Heart right ventricle (tissue), 16 donors: ENCODE measurements at places on chromosomes 2 and 18. TPM values are rescaled to one million over a fixed set of nuclear protein-coding genes. Genes with fewer than 3 reads are reported as not detected.
A peak's percentile ranks its signal among the peaks of the same experiment; 100 is the strongest.

DNA sequence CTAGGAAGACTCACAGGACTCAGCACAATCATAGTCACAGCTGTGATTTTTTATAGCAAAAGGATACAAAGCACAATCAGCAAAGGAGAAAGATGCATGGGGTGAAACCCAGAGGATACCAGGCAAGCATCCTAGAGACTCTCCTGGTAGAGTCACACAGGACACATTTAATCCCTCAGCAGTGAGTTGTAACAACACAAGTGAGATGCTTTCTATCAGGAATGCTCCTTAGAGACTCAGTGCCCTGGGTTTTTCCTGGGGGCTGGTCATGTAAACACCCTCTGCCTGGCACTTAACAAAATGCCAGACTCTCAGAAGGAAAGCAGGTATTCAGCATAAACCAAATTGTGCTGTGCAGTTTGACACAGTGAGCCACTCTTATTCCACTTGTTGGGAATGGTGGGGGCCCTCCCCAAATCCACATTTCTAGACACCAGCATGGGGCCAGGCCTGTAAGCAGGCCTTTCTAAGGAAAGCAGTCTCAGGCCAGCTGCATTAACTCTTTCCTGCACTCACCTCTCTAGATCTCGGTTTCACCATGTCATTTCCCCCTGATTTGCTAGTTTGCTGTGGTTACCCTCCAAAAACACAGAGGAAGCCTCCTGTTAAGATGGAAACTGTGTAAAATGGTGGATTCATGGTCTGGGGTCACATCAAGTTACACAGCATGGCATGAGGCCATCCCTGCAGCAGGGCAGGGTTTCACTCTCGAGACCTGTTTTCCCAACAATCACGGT lies 16.9 kb upstream of the RNU4ATAC start:
- no peak for DNase-seq
- no peaks in the 10 kb centered on the region for H3K36me3 ChIP-seq
- H3K27me3 ChIP-seq: no peaks in the 10 kb centered on the region
- no peaks in the 10 kb centered on the region for H3K4me1 ChIP-seq
- no peak overlapping the region for H3K4me3 ChIP-seq

CTAGE1 gene
- not detected for polyA plus RNA-seq

DNA sequence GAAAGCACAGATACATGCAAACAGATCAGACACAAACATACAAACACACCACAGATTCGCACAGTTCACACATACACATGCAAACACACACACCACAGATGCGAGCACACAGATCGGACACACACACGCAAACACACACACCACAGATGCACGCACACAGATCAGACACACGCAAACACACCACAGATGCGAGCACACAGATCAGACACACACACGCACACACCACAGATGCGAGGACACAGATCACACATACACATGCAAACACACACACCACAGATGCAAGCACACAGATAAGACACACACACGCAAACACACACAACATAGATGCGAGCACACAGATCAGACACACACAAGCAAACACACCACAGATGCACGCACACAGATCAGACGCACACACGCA lies 149.0 kb downstream of the PXDN start:
- no peak for DNase-seq
- no peaks in the 10 kb centered on the region for H3K36me3 ChIP-seq
- H3K27ac ChIP-seq: no peak overlapping the region

C2orf92 gene
- 0.83 TPM for polyA plus RNA-seq

DNA sequence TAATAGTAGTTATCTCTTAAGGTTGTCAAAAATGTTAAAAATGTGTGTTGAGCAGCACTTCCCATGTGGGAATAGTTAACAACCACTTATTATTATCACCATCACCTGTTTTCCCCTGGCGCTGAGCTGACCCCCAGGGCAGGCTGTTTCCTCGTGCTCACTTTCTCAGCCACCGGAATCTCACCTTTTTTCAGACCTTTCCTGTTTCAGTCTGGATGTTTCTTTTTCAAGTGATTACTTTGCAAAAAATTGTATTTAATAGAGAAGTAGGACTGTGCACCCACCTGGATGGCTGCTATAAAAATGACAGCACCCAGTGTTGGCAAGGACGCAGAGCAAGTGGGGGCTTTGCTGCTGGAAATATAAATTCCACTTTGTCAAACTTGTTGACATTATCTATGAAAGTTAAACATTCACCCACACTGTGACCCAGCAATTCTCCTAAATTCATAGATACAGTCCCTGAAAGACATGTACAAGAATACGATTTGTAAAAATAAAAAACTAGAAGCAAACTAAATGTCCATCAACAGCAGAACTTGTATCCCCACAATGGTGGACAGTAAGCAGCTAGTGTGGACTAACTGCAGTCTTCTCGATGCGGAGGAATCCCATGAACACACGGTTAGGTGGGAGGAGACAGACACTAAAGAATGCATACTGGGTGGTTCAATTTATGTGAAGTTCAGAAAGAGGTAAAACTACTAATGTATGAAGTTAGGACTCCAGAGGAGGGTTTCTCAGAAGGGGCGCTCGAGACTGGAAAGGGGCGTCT lies 66.5 kb downstream of the SOWAHC start:
- no peak overlapping the region for H3K27ac ChIP-seq
- H3K27me3 ChIP-seq: no peaks in the 10 kb centered on the region
- H3K4me3 ChIP-seq: no peak overlapping the region
- H3K36me3 ChIP-seq: no peaks in the 10 kb centered on the region
- H3K4me1 ChIP-seq: peaks cover 4% of the 10 kb centered on the region
- DNase-seq: no peak

GAREM2 gene
- 0.59 TPM for polyA plus RNA-seq

DNA sequence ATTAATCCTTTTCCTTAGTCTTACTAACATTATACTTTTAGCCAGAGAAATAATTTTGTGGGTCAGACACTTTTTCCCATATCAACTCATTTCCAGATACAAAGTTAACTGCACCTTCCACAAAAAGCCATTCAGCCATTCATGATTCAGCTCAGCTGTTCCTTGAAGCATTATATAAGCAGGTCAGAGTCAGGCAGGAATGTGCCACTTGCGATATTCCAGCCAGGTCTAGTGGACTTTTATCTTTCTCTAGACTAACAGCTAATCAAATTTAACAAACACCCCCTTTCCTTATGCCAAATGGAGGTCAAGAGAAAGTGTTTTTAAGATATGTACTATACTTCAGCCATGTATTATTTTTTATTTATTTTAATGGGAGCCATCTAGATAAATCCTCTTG lies 75.6 kb upstream of the EPB41L3 start:
- H3K4me1 ChIP-seq: no peaks in the 10 kb centered on the region
- no peak overlapping the region for H3K4me3 ChIP-seq
- H3K27ac ChIP-seq: no peak overlapping the region
- no peaks in the 10 kb centered on the region for H3K27me3 ChIP-seq
- no peak for DNase-seq

- peak; percentile 43 for DNase-seq
- H3K27ac ChIP-seq: peak overlapping the region; percentile 91
- H3K36me3 ChIP-seq: no peaks in the 10 kb centered on the region
- no peaks in the 10 kb centered on the region for H3K27me3 ChIP-seq
- peak overlapping the region; percentile 82 for H3K4me3 ChIP-seq
Measured at GRCh38 chr2:25042321-25043240, 705 bp downstream of the EFR3B start.

GRCh38 chr18:46214435-46214834 lies 110.2 kb downstream of the HAUS1 start:
- H3K36me3 ChIP-seq: peaks cover 23% of the 10 kb centered on the region
- no peaks in the 10 kb centered on the region for H3K27me3 ChIP-seq
- H3K27ac ChIP-seq: no peak overlapping the region
- H3K4me3 ChIP-seq: no peak overlapping the region
- H3K4me1 ChIP-seq: peaks cover 23% of the 10 kb centered on the region
- DNase-seq: no peak

- no peak for DNase-seq
- H3K4me1 ChIP-seq: peaks cover 65% of the 10 kb centered on the region
- no peak overlapping the region for H3K27ac ChIP-seq
- no peaks in the 10 kb centered on the region for H3K27me3 ChIP-seq
- H3K4me3 ChIP-seq: no peak overlapping the region
Measured at GRCh38 chr2:190653231-190653630, 4.3 kb downstream of the NAB1 start.

DNA sequence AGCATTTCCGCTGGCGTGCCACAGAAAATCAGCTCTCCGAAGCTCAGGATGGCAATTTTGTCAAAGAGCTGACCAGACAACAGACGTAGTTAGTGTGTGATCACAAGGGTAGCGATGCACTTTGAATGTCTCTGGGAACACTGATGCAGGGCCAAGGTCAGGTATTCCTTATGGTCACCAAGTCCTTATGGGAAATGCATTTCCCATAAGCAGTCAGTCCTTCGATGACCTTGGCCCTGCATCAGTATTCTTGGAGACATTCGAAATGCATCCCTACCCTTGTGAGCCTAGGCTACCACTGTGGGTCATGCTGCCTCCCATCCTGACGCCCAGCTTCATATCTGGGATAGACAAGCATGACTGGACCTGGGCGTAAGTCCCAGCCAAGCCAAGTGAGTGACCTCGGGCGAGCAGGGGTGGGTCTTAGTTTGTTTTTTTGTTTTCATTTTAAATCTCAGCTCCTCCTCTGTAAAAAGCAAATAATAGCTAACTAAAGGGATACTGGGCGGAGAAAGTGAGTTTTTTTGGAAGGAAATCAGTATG lies 13.6 kb downstream of the ABCG5 start:
- H3K27me3 ChIP-seq: peaks cover 14% of the 10 kb centered on the region
- no peak for DNase-seq

OTOF gene
- 0.03 TPM for polyA plus RNA-seq

AUP1 gene
- polyA plus RNA-seq: 163 TPM

- no peak overlapping the region for H3K4me3 ChIP-seq
- H3K36me3 ChIP-seq: no peaks in the 10 kb centered on the region
- no peak overlapping the region for H3K27ac ChIP-seq
- no peaks in the 10 kb centered on the region for H3K27me3 ChIP-seq
- no peaks in the 10 kb centered on the region for H3K4me1 ChIP-seq
Measured at GRCh38 chr2:12227941-12228608, 481.6 kb downstream of the LPIN1 start.

DNA sequence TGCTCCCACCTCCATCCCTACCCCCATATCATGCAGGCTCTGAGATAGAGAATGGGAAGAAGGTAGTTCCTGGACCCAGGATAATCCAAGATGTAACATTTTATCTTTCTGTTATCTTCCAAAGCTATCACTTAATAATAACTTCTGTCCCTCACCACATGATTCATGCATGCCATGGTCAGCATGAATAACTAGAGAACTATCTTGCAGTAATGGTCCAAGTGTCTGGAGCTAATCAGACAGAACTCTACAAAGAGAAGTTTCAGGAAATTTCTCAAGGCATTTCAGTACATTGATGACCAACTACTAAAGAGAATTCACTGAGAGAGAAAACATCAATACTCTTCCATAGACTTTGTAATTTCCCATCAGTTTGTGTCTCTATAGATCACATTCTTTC lies 1469.7 kb upstream of the PIK3C3 start:
- H3K36me3 ChIP-seq: no peaks in the 10 kb centered on the region
- DNase-seq: no peak
- no peak overlapping the region for H3K27ac ChIP-seq
- H3K4me3 ChIP-seq: no peak overlapping the region
- no peaks in the 10 kb centered on the region for H3K4me1 ChIP-seq

NABP1 gene
- 6.6 TPM for polyA plus RNA-seq

DNA sequence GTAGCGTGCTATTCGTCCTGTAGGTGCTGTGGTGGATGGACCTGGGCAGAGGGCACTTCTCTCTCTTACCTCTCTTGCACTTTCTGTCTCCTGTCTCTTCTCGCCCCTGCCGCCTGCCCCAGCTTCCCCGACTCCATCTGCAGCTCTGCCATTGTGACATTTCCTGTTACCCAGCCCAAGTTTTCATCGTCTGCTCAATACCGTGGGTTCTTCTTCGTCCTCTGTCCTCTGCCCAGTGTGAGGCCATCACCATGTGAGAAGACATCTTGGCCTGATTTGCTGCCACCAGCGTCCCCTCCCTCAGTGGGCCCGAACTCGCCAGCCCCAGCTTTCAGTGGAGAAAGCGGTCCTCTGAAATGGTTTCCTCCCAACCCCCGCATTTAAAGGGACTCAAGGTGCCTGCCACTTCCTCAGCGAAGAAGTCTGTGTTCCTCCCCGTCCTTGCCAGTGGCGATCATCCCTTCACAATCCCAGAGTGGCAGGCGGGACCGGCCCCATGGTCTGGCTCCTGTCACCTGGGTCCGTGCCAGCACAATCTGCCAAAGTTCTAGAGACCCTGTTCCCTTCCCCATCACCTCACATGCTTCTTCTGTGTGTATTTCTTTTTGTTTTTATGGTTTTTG lies 18.0 kb downstream of the TGOLN2 start:
- no peaks in the 10 kb centered on the region for H3K27me3 ChIP-seq
- H3K4me1 ChIP-seq: peaks cover 13% of the 10 kb centered on the region
- no peak for DNase-seq
- H3K27ac ChIP-seq: no peak overlapping the region

L3MBTL4 gene
- polyA plus RNA-seq: 0.54 TPM

DNA sequence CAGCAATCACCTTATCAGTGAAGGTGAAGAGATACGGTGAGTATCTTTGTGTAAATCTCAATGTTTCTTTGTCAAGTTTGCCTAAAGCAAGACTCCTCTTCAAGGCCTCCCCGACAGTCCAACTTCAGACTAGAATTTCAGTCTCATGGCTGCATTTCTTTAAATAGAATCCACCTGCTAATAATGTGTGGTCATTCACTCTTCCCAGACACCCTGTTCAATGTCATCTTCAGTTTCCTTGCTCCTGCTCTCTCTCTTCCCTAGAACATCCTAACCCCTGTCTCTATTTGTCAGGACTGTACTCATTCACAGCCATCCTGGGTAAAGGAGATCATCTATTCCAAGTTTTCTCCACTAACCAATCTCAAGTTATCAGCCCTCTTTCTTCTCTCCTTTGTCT lies 267.3 kb downstream of the EN1 start:
- no peaks in the 10 kb centered on the region for H3K36me3 ChIP-seq
- no peak overlapping the region for H3K4me3 ChIP-seq
- no peak overlapping the region for H3K27ac ChIP-seq
- no peaks in the 10 kb centered on the region for H3K4me1 ChIP-seq
- no peaks in the 10 kb centered on the region for H3K27me3 ChIP-seq

DNA sequence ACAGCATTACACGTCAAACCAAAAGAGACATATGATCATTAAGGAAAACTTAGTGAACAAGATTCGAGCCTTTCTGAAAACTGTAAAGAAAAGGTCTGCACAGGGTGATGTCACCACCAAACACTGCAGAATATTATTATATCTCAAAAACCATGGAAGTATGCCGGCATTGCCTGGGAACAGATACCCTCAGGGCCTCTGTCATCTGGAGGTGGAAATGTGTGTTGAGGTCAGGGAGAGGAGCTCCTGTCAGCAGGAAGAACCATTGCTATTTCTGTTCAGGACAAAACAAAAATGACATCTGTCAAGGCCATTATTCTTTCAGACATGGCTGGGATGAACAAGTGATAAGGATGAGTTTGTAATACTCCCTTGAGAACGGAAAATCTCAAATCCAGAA lies 365.9 kb upstream of the TRIB2 start:
- no peaks in the 10 kb centered on the region for H3K27me3 ChIP-seq
- H3K27ac ChIP-seq: no peak overlapping the region
- no peak for DNase-seq

SIX3 gene
- polyA plus RNA-seq: not detected
